AG09309 (cell line): ENCODE measurements at places on chromosomes 12 and 14.
A peak's percentile ranks its signal among the peaks of the same experiment; 100 is the strongest.

GRCh38 chr14:89221109-89221810 lies 195.8 kb downstream of the FOXN3 start:
- peak; percentile 25 for DNase-seq

DNA sequence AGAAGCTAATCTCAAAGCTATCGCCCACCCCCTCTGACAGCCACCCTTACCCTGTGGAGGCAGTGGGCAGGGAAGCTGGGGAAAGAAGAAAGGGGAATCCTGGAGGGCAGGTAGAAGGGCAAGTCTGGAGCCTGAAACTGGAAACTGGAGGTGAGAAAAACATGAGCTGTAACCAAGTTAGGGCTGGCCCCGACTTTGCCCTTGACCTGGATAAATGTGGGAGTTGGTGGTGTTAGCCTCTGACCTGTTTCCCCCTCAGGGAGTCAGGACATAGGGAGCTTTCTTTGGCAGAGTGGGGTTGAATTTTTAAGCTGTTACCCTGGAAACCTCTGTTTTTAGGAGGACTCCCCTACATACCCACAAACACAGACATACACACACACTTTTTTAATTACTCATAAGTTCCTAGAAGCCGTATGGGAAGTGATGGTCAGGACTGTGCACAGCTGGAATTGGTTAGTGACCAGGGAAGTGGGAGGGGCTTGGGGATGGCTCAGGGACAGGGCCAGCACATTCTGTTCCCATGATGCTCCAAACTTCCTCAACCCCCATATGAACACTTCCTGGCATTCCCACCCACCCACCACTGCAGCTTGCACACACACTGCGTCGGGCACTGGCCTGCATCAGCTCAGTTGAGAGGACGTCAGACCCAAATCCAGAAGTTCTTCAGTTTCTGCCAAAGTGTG lies 5.0 kb upstream of the MMP19 start:
- peak; percentile 98 for DNase-seq

- no peak for DNase-seq
Measured at GRCh38 chr14:39266525-39266870, 32.8 kb downstream of the MIA2 start.

DNA sequence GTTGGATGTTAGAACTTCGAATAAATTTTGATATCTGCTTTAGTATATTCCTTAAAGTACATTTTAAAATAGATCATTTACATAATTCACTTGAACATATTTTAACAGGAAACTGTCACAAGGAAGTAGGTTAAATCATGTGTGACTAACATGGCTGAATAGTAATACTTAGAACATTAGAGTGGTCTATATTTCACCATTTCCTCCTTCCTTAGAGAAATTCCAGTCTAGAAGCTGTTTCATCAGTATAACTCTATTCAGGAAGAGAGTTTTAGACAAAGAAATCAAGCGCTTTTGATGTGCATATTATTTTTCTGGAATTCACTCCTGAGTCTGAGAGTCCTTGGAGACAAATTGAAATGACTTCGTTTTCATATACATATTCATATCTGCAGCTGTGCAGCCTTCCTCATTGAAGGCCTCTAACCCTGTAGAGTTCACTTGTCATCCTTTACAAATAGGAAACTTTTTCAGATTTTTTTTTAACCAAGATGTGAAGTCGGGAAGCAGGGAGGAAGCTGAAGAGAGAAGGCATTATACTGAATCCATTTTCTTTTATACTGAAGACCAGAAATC lies 28.4 kb downstream of the IRAK3 start:
- no peak for DNase-seq

DNA sequence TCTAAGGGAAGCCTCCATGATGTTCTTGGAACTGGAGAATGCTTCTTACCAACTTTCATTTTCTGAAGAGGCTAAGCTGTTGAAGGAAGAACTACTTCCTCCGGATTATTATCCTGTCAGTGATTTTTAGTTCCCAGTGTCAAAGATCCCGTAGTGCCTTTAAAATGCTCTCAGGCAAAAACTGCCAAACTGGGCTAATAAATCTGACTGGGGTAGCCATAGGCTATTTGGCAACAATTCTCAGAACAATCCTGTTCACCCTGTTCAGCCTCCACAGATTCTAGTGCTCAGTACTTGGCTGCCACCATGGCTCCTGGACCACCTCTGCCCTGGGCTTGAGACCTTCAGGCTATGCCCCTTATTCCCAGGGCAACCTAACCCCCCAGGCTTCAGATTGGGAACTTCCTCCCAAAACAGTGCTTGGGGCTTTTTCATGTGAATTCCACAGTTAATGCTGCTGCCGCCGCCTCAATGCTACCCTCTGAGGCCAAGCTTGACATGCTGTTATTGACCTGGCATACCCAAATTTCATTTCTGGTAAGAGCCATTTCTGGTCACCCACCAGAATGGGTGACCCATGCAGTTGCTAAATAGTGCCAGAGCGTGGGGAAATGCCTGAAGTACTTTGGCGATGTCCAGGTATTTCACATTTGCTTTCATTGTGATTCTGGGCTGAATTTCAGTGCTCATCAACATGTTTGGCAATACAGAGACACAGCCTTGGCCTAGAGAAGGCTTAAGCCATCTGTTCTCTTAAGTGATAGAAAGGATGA lies 110.0 kb upstream of the ARHGAP5 start:
- DNase-seq: no peak

DNA sequence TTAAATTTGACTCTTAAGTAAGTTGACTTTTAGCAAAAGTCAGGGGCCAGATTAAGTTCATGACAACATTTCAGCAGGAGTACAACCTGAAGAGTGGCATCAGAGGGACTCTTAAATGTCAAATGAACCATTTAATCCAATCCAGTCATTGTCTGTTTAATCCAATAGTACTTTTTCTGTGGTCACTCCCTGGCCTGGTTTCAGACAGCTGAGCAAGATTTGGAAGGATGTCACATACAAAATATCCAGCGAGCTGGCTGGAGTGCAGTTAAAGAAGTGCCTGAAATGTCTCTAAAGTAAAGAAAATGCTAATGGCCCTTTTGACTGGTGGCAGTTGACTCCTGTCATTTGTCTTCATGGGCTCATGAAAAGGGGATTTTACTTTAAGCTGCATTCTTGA lies 1082.1 kb downstream of the AACS start:
- no peak for DNase-seq
